Epithelial cell of umbilical artery (primary cell): ENCODE measurements at places on chromosomes 4 and X. TPM values are rescaled to one million over a fixed set of nuclear protein-coding genes. Genes with fewer than 3 reads are reported as not detected.

STK32B gene
- 9.4 and 18.1 TPM in 2 replicates for total RNA-seq

RAB41 gene
- total RNA-seq = not detected in 2 replicates

NKX3-2 gene
- total RNA-seq = not detected in 2 replicates

SLC49A3 gene
- total RNA-seq = 1.9 and 5.2 TPM in 2 replicates
